ENCODE measurements at places on chromosomes 12 and 14.

- DNase-seq: no peak
Measured at GRCh38 chr12:46486588-46486987, 114.0 kb upstream of the SLC38A2 start.

DNA sequence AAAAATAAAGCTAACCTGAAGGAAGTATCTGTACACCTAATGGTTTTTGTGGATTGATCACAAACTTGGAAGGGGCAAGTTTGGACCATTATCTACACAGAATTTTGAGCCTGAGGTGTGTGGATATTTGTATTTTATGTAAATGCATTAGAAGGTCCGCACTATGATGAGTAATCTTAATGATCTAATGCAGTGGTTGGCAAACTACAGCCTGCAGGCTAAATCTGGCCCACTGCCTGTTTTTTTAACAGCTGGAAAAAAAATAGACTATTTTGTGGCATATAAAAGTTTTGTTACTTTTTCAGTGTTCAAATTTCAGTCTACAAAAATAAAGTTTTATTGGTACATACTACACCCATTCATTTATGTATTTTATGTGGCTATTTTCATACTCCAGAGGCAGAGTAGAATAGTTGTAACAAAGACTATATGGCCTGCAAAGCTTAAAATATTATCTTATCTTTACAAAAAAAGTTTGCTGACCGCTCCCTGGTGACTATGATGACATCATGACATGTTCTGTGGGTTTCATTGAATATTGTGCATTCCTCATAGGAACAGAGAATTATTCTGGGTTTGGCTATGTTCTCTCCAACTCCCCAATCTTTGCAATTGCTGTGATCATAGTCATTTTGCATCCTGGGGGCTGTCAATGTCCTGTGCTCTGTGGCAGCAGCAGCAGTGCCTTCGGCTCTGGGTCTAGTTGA, 962.6 kb upstream of the FBXO33 start:
- no peak for DNase-seq

DNA sequence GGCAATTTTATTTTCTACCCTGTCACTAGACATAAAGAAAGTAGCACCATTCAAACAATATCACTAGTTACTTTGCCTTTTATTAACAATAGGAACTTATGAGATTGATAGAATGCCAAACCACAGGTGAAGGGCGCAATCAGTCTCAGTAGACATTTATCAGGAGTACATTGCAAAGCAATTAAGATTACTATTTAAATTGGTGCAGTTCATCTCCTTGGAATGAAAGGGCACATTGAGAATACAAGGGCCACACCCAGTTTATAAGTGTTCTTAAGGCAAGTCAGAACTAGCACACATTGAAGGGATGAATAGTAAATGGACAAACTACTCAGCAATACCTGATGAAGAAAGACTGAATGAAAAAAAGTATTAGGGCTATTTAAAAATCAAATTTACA, 601.4 kb downstream of the C12orf50 start:
- peak; percentile 56 for DNase-seq

GRCh38 chr12:100253437-100253836, 13.4 kb downstream of the DEPDC4 start:
- DNase-seq: no peak

GRCh38 chr14:93481758-93482157, 51.0 kb downstream of the UNC79 start:
- no peak for DNase-seq

- no peak for DNase-seq
Measured at GRCh38 chr12:15851919-15852318, 30.3 kb upstream of the STRAP start.

DNA sequence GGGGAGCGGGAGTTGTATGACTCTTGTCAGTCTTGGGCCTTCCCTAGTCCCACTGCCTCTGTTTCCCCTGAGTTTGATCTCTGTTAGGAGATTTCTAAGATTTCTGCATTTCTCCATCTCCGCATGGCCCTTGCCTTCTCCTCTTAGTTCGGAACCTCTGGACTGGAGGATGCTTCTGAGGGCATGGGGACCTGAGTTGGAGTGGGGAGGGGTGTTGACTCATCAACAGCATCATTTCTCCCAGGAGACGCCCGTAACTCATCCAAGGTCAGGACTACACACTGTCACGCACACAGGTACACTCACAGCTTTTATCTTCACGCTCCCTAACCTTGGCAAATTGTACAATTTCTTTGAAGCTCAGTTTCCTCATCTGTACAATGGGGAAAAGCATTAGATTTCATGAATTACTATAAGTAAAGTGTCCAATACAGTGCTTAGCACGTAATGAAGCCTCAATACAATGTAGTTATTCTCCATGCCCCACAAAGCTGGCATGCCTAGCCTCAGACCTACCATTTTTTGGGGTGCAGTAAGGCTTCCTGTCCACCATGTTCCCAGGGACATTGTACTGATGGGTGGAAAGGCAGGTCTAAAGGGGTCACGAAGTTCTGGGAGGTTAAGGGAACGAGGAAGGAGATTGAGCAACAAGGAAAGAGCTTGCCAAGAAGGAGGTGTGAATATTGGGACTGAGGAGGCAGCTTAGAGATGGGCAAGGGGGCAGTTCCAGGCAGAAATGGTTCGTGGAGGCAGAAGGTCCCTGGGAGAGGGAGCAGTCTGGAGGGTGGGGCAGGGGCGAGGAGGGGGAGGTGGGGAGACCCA, 600 bp upstream of the LAG3 start:
- no peak for DNase-seq

DNA sequence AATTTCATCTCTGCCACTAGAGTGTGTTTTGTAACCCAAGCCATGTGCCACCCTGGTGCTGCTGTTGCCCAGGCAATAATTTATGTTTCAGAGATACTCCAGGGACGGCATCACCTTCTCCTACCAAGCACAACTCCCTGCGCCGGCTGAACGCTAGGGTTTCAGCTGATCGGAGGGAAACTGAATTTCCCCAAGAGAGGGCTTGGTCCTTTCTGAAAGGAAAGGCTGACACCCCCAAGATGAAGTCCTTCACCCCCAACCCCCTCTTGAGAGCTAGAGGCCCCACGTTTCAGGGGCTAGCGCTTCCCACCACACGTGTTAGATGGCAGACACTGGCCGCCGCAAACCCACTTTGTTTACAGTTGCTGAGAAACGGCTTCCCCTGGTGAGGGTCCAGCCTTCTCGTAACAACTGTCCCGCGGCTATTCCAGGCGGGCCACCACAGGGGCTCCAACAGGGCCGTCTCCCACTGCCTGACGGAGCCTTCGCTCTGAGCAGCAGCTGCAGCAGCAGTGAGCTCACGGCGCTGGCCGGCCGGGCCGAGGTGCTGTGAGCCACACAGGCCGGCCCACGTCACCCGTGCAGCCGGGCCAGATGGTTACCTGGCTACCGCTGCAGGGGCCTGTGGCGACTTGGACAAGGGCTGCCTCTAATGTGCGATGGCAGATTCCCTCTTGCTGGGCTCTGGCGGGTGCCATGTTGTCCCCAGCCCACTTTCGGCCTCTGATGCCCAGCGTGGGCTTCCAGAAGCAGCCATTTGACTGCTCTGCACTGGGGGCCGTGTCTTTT, 66.4 kb downstream of the TESC start:
- DNase-seq: peak; percentile 75

- DNase-seq: no peak
Measured at GRCh38 chr12:91513313-91513712, 330.7 kb upstream of the DCN start.

DNA sequence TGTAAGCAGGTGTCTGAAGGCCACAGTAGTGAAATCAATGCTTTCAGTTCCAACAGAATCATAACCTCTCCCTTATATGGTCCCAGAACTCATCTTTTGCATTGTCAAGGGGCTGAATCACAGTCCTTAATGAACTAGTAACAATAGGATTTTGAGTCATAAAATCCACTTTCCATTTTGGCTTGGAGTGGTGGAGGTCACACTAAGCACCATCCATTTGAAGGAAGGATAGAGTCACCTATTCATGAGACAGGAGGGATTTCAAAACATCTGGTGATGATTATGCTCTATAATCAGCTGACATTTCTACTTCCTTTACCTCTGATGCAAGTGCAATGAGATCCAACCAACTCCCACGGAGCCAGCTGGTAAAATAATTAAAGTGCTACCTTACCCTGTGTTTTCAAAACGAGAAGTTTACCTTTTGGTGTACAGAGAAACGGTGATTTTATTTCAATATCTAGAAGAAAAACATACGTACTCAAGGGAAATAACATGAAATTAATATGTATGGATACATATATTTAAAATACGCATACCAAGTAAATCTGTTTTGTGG, 59.1 kb downstream of the TMEM132D start:
- DNase-seq: no peak

DNA sequence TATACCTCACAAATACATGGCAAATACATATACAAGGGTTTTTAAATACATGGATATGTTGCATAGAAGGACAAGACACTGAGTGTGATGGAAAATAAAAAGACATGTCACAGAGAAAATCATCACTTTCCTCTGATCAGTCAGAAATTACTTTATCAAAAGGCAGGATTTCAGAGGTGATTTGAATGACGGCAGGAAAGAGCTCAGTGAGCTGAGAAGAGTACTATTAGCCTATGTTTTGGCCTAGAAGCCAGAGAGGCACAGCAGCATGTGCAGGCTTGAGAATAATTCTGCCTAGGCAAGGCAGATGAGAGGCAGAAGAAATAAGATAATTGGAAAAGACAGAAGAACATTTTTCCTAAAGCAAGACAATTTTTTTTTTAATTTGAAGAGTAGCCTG, 94.9 kb downstream of the BCAT1 start:
- DNase-seq: no peak

DNA sequence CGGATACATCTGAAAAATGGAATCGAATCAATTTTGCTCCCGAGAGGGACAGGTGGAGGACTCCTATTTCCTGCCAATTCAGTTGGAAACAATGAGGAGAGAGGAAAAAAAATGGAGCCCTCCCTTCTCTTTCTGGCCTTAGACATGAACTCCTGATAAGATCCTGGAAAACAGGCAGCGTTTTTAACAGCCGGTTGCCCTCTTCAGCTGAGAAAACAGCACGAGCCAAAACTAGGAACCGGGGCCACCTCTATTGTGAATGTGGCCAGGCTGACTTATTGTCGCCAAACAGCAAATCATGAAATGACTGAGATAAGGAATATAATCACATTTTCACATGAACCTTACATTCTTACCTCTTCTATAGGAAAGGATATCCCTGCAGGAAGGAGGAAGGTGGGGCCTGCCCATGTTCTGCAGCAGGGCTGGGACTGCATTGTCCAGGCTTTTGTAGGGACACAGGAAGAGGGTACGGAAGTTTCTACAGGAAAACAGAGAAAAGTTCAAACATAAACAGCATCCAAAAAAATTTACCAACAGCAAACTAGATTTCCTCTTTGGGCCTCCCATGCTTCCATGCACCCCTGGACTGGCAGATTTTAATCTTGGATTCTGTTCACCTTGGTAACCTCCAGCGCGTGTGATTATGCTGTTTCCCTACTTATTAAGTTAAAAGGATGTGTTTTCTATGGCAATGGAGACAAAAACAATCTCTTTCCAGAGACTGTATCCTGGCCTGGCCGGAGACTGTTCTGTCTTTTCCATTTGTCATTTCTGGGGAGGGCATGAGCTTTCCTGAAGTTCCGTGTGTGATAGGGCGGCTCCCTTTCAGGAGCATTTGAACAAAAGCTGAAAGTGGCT, 29.0 kb upstream of the ELK3 start:
- DNase-seq: no peak

- no peak for DNase-seq
Measured at GRCh38 chr14:53807542-53807941, 149.1 kb downstream of the BMP4 start.

DNA sequence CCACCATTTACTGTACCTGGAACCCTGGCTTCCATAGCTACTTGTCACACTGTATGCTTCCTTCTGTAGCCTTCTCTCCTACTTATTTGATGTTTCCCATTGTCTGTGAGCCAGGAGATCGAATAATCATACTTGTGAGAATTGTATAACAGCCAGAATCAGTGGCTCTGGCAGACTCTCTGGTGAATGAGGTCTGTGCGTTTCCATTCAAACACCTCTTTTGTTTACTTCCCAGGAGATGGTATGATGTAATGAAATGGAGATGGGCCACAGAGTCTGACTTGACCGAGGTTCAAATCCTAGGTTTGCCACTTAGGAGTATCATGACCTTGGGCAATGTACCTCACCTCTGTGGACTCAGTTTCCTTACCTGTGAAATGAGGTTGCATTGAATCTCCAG, 35.7 kb upstream of the CLMN start:
- DNase-seq: no peak

GRCh38 chr14:96748362-96748761, 48.8 kb upstream of the VRK1 start:
- peak; percentile 91 for DNase-seq

- no peak for DNase-seq
Measured at GRCh38 chr12:19299765-19300164, 139.5 kb upstream of the AEBP2 start.

GRCh38 chr12:95998611-95999286, 2.6 kb upstream of the HAL start:
- peak; percentile 74 for DNase-seq

GRCh38 chr14:30204431-30204980, 276.9 kb upstream of the PRKD1 start:
- no peak for DNase-seq

DNA sequence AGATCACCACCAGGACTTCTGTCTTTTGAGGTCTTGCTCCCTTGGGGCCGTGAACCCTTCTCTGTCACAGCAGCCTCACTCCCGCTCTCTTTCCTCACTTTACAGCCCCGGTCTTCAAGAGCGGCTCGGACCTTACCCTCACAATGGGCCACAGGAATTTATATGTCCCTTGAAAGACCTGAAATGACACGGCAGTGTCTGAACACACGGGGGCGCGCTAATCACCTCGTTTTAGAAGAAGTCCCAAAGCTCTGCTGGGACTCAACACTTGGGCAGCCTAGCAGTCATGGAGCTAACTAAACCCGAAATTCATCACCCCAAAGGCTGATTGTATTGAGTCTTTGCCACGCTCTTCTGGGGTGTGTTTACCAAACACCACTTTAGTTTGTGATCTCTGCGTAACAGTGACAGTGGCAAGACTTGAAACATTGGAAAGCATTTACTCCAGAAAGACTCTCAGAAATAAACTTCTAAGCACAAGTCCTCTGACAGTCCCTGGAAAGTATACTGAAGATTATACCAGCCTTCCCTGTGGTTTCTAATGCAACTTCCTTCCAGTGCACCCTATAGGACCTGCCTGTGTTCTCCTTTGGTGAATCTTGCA, 29.0 kb downstream of the SERPINA11 start:
- DNase-seq: no peak

GRCh38 chr14:98370352-98370751, 901.6 kb downstream of the BCL11B start:
- DNase-seq: no peak

DNA sequence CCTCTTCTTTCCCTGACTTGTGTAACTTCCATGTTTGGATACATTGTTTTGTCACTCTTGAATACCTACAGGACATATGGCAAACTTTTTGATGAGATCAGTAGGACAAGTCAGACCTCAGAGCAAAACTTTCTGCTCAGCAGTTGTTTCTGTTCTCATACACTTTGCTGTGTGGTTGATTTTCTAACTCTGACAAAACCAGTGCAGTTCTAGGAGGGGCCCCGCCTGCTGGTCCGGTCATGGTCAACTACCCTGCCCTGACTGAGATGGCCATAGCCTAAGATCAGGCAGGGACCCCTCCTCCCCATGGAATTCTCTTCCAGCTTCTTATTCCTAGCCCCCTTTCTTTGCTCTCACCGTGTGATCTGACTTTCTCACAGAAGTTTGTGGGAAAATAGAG, 92.8 kb downstream of the OTOGL start:
- DNase-seq: no peak

Data from NCI-H1105 treated with DMSO at 0.1 percent for 48 hours (cell line).